Liver (tissue), 10 donors: ENCODE measurements at places on chromosomes 13 and 19.

DNA sequence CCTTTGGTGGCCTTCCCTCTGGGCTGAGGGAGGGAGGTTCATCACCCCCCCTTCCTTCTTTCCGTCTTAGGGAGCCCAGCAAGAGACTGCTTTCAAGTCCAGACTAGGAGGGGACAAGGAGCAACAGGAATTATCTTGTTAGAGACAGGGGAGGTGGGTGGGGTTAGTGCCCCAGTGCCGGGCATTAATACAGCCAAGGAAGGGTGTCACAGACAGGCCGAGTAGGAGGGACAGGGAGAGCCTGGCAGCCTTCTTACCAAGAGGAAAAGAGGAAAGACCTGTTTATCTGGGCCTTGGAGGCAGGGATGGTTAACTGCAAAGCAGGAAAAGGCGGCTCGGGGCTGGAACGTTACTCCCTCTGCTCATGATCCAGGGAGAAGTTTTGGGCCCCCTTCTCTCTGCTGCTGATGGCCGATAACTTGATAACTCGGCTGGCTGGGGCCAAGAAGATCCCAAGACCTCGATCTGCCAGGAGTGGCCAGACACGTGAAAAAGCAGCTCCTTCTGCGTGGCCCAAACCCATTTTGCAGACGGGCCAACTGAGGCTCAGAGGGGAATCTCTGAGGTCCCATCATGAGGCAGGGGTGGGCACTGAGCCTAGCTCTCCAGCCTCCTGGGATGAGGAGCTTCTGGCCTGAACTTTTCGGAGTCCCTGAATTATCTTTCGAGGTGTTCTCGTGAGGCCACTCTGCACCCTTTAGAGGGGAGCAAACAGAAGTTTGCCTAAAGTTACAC, 79.3 kb downstream of the PTPRS start:
- no peak for DNase-seq

- no peak for DNase-seq
Observed at GRCh38 chr13:33135097-33135496, 118.9 kb downstream of the KL start.

DNA sequence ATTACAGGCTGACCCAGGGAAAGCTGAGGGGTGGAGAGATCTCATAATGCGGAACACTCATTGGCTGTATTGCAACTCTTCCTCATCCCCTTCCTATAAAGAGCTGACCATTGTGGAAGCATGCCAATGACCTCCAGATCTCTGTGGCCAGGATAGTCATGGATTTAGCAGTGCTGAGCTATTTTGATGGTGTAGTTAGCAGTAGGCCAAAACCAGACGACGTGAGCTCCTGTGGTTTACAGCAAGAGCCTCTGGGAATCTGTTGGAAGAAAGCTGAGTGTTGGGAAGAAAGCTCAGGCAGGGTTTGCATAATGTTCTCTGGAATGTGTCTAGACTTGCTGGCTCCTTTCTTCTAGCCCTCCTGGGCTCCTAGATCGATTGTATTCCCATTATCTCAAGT, 187.5 kb upstream of the GPC6 start:
- no peak for DNase-seq

DNA sequence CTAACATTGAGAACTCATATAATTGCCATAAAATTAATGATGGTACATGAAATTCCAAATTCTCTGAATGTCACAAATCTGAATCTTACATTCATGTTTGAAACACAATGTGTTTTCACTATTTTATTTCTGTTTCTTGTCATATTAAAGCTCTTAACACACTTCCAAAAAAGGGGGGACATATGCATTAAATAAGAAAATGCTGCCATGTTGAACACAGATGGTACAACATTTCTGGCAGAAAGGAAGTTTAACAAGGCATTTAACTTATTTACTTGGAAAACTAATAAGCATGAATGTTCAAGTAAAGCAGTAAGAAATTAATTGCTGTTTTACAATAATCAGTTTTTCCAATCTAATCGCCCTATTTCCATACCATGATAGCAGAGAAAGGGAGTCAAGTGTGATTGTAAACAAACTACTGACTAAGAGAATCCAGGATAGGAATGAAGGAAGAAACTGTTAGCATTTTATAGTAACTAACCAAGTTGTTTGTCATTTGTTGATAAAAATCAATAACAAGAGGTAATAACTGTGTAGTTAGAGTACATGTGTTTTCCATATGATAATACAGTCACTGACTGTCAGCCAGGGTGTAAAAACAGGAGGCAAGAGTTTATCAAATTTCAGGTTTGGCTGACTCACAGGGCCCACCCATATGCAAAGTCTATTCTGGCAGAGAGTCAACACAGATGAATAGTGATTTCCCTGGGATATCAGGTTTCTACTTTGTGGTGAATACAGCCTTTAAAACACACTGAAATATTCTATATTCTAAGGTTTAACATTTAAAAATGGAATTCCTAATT, 5.7 kb upstream of the FOXO1 start:
- no peak for DNase-seq

- DNase-seq: no peak
Observed at GRCh38 chr13:93296584-93296983, 70.0 kb downstream of the GPC6 start.

DNA sequence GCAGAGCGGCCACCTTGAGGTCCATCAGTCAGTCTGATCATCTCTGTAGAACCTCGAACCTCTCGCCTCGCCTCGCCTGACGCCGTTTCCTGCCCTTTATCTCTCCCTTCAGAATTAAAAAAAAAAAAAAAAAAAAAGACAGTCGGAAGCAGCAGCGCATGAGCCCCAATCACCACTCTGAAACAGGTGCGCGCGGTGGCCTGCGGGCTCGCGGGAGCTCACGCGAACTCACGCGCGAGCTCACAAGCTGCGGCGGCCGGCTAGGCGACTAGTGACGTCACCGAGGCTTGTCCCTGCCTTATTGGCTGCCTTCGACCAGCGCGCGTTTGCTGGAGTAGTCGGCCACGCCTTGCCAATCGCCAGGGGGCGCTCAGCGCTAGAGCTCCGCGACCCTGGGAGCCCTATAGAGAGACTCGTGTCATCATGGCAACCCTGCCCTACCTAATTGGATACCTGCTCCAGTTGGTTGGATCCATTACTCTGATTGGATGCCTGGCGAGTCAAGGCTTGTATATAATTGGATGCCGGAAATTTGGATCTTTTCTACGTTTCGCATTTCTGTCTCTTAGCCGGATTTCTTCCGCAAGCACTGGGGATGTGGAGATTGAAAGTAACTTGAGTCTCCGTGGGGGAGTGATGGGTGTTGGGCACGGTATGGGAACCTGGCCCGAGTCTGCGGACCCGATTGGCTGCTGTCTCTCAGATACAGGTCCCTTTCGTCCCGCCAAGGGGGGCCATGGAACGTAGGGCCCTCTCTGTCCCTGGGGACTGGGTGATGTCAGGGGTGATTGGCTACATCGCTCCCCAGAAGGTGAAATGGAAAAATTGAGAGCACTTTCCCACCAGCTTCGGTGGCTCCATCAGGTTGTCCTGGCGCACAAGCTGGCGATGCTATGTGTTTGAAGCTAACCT, 31.6 kb downstream of the SYT3 start:
- DNase-seq: peak; percentile 49

DNA sequence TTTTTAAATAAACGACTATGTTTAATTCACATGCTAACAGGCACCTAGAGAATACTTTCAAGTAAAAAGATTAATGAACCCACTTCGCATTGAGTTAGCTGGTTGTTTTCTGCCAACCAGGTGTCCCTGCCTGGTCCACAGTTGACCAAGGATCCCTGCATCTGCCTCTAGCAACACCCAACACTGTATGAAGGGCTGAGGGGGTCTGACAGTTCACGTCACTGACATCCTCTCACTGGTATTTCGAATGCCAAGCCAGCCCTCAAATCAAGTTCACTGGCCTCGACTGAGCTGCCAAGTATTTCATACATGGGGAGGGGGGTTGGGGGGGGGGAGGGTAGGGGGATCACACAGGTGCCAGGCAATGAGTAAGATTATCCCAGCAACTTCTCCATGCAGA, 25.4 kb downstream of the SLC25A30 start:
- DNase-seq: no peak

GRCh38 chr13:34017231-34017630, 199.3 kb downstream of the RFC3 start:
- no peak for DNase-seq

DNA sequence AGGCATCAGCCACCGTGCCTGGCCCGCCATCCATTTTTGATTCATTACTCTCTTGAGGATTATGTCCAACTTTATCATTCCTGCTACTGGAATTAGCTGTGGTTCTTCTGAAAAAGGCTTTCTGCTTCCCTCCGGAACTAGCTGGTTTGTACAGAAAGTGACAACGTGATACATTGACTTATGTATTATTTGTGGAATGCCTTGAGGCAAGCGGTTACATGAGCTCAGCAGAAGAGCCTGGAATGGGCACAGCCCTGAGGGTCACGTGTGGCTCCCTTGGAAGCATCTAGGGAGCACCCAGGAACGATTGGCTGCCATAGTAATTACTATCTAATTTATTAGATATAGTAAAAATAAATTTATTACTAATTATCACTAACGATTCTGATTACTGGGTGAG, 14.4 kb upstream of the RETN start:
- DNase-seq: no peak

DNA sequence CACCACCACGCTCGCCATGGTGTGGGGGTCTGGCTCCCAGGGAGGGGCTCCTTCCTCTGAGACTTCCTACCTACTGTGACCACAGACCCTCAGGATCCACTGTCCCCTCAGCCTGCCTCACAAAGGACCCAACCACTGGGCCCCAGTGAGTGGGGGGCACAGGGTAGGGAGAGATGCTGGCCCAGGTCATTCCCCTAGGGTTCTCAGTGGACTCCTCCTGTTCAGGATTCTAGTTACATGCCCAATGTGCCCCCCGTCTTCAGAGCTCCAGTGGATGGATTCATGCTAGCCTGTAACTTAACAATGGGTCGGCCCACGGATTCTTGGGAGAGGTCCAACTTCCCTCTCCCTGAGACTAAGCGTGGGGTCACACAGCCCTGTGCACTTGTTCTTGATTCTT, at the start of gene TSKS:
Gene TSKS (minus strand): TSS at position 77 of the 400 bp plus-strand sequence. CDS start 59 bp downstream, at position 18.
- no peak for DNase-seq

DNA sequence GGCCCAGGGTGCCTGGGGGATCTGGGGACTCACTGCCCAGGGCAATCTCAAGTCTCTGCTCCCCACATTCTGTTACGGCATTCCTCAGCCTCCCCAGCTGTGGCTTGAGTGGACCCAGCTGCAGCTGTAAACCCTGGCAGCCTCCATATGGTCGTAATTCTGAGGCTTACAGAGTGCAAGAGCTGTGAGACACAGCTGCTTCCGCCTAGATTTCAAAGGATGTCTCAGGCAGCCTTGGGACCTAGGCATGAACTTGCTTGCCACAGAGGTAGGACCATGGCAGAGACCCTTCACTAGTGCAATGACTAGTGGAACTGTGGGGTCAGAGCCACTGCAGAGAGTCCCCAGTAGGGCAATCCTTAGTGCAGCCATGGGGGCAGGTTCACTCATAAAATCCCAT, 297.5 kb downstream of the ENOX1 start:
- DNase-seq: no peak

DNA sequence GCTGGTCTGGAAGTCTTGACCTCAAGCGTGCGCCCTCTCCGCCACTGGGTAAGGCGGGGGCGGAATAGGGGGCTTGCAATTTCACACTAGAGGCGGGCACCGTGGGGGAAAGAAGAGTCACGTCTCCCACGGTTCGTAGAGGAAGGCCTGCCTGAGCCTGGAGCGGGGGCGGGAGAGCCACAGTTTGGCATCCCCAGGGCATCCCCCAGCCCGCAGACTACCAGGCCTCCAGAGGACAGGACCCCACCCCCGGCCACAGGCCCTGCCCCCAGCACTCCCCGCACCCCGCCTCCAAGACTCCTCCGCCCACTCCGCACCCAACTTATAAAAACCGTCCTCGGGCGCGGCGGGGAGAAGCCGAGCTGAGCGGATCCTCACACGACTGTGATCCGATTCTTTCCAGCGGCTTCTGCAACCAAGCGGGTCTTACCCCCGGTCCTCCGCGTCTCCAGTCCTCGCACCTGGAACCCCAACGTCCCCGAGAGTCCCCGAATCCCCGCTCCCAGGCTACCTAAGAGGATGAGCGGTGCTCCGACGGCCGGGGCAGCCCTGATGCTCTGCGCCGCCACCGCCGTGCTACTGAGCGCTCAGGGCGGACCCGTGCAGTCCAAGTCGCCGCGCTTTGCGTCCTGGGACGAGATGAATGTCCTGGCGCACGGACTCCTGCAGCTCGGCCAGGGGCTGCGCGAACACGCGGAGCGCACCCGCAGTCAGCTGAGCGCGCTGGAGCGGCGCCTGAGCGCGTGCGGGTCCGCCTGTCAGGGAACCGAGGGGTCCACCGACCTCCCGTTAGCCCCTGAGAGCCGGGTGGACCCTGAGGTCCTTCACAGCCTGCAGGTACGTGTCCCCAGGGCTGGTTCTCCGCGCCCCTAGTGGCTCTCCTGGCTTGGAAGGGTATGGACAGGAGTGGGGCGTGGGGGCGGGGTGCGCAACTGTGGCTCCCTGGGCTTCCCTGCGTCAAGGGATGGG, at the start of gene ANGPTL4:
Gene ANGPTL4 (plus strand): TSS at position 353 of the 969 bp plus-strand sequence. CDS start 167 bp downstream, at position 520.
- peak; percentile 63 for DNase-seq

DNA sequence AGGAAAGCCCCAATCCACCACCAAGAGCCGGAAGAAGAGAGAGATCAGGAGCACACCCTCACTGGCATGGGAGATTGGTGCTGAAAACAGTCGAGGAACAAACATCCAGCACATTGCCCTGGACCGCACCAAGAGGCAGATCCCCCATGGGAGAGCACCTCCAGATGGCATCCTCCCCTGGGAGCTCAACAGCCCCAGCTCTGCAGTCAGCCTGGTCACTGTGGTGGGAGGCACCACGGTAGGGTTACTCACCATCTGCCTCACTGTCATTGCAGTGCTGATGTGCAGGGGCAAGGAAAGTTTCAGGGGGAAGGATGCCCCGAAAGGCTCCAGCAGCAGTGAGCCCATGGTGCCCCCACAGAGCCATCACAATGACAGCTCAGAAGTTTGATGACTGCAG, 110.2 kb downstream of the STOML3 start:
- no peak for DNase-seq

DNA sequence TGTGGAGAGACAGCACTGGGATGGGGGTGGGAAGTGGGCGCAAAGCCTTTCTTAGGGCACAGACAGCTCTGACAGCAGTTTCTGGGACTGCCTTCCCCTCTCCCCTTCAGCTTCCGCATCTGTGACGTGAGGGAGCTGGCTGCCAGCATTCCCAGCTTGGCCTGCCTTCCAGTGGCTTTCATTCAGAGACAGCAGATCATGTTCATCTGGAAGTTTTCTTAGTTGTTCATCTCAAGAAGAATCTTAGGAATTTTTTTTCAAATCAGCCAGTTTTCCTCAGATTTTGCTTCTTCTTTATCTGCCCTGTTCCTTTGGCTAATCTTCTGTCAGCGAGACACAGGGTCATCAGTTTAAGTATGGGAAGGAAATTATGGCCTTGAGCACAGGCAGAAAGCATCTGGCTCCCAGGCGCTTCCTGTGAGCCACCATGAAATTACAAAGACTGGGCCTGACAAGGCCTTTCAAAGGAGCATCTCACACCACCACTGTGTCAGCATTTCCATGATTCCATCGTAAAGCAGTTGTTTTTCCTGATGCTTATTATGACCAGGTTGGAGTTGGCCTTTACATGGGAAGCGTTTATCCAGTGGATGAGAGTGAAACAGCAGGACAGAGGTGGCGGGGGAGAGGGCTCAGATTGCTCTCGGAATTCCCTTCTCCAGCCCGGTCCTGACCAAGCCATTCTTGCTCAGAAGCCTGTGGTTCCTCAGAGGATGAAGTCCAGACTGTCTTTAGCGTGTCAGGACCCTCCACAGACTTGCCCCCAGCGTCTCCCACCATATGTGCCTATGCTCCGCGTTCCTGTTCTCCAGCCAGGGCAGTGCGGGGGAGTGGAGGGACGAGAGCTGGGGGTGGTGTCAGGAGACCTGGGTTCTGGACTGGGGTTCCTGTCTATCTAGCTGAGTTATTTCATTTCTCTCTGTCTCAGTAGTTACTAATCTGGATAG, 43.6 kb downstream of the ARHGAP35 start:
- no peak for DNase-seq
